ENCODE measurements at places on chromosomes 1 and 21.

DNA sequence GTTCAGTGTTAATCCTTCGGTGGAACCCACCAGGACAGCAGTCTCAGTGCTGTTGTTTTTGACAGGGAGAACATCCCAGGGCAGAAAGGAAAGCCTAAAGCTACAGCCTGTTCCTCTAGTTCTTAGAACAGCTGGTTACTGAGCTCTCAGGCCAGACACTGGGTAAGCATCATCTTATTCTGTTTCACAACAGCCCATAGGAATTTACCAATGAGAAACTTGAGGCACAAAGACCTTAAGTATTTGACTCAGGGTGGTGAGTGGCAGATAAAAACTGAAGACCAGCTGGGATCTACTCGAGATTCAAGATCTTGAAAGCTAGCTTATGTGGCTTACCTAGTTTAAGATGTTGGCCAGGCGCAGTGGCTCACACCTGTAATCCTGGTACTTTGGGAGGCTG lies 9.4 kb upstream of the NEK2 start:
- DNase-seq: no peak

- DNase-seq: peak; percentile 81
These were observed 162.6 kb upstream of the IRF2BP2 start for GRCh38 chr1:234772345-234773147.

DNA sequence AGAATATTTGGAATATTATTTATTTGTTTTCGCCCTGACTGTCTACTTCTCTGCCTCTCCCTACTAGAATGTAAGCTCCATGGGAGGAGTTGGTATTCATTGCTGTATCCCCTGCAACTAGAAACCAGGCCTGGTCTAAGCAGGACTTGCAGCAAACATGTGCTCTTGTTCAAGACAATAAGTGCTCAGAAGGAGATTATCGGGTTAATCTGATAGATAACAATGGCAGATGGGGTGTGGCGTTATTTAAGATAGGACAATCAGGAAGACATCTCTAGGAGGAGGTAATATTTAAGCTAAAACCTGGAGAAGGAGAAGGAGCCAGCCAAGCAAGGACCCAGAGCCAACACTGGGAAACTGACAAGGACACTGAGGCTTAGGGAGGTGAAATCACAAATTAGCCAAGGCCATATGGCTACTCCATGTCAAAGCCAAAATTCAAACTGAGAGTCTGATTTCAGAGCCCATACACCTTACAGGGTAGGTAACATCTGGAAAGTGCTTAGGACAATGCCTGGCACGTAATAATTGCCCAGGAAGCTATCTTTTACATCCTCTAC lies 41.5 kb downstream of the STYXL2 start:
- no peak for DNase-seq

GRCh38 chr1:203462878-203463277 lies 12.7 kb upstream of the PRELP start:
- DNase-seq: no peak

DNA sequence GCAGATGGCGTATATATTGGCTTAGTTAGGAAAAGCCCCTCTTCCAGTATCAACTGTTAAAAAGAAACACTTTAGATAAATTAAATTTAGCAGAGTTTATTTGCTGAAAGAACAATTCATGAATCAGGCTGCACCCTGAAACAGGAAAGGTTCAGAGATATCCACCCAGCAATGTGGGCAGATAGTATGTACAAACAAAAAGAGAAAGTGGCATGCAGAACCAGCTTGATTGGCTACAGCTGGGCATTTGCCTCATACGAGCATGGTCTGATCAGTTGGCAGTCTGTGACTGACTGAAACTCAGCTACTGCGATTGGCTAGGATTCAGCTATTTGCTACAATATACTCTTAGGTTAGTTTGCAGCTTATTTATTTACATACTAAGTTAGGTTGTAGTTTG lies 98.2 kb downstream of the ZC3H11B start:
- DNase-seq: no peak

- no peak for DNase-seq
These were observed at the start of gene HES2 for GRCh38 chr1:6419804-6420453. Gene HES2 (minus strand): TSS chr1:6419919. CDS start chr1:6419820, 99 bp downstream.

- DNase-seq: no peak
These were observed 5.4 kb downstream of the GPA33 start for GRCh38 chr1:167084757-167085156.

DNA sequence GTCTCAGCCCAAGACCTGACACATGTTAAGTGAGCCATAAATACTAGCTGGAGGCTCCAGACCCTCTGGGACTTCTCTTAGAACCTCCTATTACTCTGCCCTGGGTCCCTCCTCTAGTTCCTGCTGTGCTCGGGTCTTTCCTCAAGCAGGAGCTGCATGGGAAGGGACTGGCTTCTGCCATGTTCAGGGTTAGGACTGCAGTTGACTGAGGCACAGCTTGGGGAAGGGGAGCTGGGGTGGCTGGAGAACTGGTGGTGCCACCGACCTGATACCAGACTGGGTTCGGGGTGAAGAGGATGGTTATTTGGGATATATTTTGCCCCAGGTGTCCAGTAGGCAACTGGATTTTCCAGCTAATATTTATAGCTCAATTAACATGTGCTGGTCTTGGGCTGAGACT lies 15.7 kb downstream of the HYI start:
- DNase-seq: no peak

DNA sequence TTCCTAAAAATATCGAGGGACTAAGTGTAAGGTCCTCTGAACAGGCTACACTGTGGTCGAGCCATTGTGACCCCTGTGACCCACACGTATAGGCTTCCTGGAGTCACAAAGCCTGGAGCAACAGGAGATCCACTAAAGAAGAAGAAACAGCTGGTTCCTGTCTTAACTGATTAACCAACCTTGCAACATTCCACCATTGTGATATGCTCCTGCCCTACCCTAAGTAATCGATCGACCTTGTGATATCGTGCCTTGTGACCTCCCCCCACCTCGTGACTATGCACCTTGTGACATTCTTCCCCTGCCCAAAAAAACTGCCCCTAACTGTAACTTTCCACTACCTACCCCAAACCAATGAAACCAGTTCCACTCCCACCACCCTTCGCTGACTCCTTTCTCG lies 304.6 kb upstream of the FAM78B start:
- DNase-seq: no peak

DNA sequence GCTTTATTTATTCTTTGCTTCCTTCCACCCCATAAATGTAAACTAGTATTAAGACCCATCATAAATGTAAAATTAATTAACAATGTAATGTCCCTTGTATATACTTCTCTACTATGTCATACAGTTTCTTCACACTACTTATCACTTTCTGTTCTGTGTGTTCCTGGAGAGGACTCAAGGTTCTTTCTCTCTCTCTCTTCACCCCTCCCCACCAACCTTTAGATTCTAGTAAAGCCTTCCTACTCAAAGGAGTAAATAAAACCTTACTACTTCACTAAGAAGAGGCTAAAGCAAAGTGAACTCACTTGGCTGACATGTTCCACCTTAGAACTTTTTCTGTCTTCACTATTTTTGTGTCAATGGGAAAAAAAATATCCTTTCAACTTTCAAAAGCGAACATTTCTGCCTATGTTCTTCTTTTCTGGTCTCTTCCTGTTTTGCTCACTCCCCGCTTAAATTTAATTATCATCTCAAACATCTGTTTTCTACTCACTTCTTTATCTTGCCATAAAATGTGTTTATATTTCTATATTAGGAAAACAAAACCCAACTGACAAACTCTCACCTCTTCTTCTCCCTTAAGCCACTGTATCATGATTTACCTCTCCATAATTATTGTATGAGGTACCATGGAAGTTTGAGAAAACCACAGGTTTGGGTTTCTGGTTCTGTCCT lies 260.3 kb downstream of the DPYD start:
- no peak for DNase-seq

- DNase-seq: no peak
These were observed 256.5 kb downstream of the PAPPA2 start for GRCh38 chr1:176719447-176719846.

GRCh38 chr1:205541161-205541886 lies 36.9 kb downstream of the CDK18 start:
- DNase-seq: no peak

- no peak for DNase-seq
These were observed 57.0 kb downstream of the NUP210L start for GRCh38 chr1:154097873-154098272.

DNA sequence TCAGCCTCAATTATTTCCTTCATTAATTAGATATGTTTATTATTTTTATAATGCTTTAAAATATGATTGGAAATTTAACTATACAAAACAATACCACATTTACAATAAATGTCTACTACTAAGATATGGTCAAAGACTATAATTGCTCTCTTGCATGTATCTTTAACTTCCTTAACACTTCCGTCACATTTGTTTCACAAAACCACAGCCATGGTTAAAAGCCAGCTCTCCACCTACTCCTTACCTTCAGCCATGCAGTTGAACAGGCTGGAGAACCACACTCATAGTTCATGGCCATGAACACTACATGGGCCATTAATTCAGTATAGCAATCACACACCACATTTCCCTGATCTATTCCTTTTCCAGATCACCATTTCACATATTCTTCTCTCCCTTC lies 72.2 kb downstream of the NME7 start:
- no peak for DNase-seq

- DNase-seq: no peak
These were observed 11.8 kb downstream of the C1orf115 start for GRCh38 chr1:220701974-220702373.

DNA sequence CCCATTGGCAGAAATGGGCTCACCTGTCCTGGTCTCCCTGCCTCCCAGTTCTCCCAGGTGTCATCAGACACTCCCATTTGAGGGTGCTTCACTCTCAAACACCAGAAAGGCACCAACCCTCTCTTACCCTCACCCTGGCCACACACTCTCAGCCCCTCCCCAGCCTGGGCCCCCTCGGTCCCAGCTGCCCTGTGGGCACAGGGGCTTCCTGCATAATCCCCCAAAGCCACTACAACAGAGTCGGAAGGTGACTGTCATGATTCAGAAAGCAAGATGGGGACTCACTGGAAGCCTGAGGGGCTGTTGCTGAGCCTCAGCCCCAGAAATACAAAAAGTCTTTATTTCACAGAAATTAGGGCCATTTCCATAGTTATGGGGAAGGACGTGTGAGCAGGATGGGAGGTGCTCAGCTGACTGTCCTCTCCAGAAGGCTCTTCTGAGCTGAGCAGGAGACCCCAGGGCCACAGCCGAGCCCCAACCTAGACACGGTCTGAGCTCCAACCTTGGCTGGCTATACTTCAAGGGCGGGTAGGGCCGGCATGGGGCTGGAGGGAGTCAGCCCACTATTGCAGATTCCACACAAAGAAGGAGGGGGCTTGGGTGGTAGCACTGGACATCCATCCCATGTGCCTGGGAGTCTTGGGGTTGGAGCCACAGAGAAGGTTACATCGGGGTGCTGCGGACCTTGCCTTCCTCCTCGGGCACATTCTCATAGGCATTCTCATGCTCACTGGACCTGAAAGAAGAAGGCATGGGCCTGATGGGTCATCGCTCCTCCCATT lies 6.3 kb downstream of the PDZK1IP1 start:
- no peak for DNase-seq

GRCh38 chr1:53111073-53111556 lies 31.3 kb downstream of the SLC1A7 start:
- DNase-seq: no peak

GRCh38 chr1:14650951-14651350 lies 52.5 kb downstream of the KAZN start:
- DNase-seq: no peak

DNA sequence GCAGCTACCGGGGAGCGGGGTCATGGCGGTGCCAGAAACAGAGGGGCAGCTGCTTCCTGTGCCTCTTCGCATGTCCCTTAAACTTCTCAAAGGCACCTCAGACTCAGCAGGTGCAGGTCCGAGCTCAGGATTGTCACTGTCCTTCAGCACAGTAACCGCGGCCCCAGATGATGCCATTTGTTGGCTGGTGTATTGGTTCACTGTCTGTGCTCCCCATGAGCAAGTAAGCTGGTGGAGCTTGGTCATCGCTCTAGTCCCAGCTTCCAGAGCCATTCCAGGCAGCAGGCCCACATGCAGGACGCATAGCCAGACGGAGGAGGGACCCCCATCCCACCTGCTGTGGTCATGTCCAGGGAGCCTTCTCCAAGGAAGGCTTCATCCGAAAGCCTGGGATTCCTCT lies 154.0 kb upstream of the AJAP1 start:
- no peak for DNase-seq

GRCh38 chr1:175364424-175365076 lies 172.0 kb upstream of the KIAA0040 start:
- no peak for DNase-seq

- no peak for DNase-seq
These were observed 240.3 kb upstream of the RAB4A start for GRCh38 chr1:229030630-229031029.

- no peak for DNase-seq
These were observed 36.9 kb downstream of the SIM2 start for GRCh38 chr21:36735724-36736320.

DNA sequence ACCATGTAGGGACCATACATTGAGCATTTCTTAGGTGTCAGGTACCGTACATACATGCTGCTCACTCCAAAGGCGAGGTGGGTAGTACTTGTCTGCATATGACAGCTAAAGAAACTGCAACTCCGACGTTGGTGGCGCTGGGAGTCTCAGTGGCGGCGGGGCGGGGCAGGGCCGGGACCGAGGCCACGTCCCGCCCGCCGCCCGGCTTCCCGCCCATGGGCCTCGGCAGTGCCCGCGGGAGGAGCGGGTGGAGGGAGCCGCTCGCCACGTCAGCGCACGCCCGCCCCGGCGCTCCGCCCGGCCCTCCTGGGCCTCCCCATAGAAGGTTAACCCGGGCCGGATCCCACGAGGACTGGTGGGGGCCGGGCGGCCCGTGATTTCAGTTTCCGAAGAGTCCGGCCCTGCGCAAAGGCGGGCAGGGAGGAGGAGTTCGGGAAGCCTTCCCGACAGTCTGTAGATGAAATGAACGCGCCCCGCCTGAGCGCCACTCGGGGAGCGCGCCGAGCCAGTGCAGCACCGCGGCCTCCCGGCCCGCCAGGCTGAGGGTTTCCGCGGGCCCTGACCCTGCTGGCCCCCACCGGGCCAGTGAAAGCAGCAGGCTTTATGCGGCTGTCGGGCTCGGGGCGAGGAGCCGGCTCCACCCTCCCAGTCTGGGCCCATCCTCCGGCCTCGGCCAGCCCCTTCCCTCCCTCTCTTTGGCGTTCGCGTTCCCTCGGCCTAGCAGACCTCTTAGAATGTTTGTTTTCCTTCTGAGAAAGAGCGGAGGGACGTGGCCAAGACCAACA lies 119.9 kb upstream of the JUN start:
- DNase-seq: peak; percentile 62

DNA sequence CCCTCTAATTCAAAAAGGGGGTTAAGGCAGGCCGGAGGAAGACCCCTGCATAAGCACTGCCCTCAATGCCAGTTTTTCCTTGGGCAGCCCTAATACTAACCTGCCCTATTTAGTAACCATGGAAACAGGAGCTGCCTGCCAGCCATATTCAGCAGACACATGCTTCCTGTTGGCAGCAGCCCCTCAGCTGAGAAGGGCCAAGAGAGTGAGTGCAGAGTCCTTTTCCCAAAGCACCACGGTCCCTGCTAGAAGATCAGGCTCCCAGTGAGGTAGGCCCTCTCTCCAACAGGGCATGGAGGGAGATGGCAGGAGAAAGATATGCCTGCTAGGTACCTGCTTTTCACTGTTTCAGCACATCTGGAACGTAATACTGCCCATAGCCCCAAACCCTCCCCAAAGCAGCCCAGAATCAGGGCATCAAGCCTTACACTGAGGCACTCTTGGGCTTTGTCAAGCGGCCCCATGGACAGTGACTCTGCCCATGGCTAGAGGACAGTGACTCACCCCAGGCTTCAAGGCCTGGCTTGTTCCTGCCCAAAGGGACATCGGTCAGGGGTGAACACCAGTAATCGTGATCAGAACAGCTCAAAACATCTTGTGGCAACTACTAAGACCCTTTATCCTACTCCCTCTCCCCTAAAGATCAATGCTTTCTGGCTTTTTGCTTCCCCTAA lies 64.5 kb downstream of the BCAR3 start:
- DNase-seq: no peak

Data from activated CD4-positive, alpha-beta T cell treated with anti-CD3 and anti-CD28 coated beads, Interleukin-2, amount 50 U/mL, for 1 hour (primary cell).